ENCODE measurements at places on chromosomes 16 and 17.
A peak's percentile ranks its signal among the peaks of the same experiment; 100 is the strongest.

- no peak overlapping the region for H3K27ac ChIP-seq
- peaks cover 43% of the 10 kb centered on the region for H3K4me1 ChIP-seq
- H3K4me3 ChIP-seq = no peak overlapping the region
- DNase-seq = no peak
- H3K27me3 ChIP-seq = peaks cover 4% of the 10 kb centered on the region
Observed at GRCh38 chr17:2799653-2800052, 3.4 kb downstream of the RAP1GAP2 start.

DNA sequence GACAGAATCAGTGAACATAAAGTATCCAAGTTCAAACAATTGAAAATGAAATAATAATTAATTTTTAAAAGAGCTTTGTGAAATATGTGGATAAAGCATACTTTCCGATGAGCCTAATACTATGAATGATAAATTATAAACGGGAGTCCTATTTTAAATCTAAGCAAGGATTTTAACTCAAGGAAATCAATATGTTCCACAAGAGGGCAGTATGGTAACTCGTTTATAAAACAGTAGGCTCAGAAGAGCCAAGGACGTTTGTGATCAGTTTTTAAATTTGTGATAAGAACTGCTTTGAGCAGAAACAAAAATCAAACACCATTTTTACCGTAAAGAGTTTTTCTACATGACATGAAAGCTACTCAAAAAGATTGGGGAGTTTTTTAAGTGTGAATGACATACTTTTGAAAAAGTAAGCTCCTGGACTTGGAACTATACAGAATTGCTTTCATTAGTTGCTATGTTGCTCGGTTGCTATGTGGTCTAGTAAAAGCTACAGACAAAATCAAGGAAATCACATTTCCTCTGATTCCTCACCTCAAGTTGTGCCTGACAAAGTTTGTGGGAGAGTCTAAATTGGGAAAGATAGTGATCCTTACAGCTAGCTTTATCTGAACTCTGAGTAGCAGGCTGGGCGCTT lies 11.8 kb upstream of the TEKT1 start:
- no peak overlapping the region for H3K27ac ChIP-seq
- peaks cover 13% of the 10 kb centered on the region for H3K4me1 ChIP-seq
- DNase-seq = no peak
- H3K27me3 ChIP-seq = peaks cover 46% of the 10 kb centered on the region

- peaks cover 2% of the 10 kb centered on the region for H3K27me3 ChIP-seq
- no peak overlapping the region for H3K4me3 ChIP-seq
- H3K27ac ChIP-seq = no peak overlapping the region
- H3K36me3 ChIP-seq = no peaks in the 10 kb centered on the region
- no peaks in the 10 kb centered on the region for H3K4me1 ChIP-seq
- DNase-seq = no peak
Observed at GRCh38 chr17:27974045-27974436, 68.4 kb upstream of the NLK start.

GRCh38 chr17:30549864-30550511 lies 72.8 kb downstream of the GOSR1 start:
- no peak for DNase-seq
- H3K4me1 ChIP-seq = peaks cover 12% of the 10 kb centered on the region
- H3K36me3 ChIP-seq = no peaks in the 10 kb centered on the region

DNA sequence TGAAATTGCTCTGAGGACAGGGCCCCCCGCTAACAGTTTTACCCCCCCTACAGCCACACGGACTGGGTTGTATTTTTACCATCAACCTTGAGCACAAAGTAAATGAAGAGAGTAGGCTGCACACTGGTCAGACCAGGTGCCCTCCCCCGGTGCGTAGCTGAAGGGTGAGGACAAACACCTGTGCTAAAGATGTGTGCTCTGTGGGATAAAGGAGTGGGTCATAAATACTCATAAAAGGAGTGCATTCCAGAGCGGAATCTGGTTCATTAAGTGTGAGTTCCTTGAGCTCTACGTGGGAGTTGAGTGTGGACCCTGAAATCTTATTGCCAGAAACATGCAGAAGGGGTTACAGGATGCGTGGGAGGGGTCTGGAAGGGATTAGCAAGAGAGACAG lies 217.0 kb downstream of the CCDC182 start:
- no peak overlapping the region for H3K27ac ChIP-seq
- no peak overlapping the region for H3K4me3 ChIP-seq
- peaks cover 21% of the 10 kb centered on the region for H3K36me3 ChIP-seq
- no peaks in the 10 kb centered on the region for H3K27me3 ChIP-seq
- H3K4me1 ChIP-seq = peaks cover 50% of the 10 kb centered on the region

DNA sequence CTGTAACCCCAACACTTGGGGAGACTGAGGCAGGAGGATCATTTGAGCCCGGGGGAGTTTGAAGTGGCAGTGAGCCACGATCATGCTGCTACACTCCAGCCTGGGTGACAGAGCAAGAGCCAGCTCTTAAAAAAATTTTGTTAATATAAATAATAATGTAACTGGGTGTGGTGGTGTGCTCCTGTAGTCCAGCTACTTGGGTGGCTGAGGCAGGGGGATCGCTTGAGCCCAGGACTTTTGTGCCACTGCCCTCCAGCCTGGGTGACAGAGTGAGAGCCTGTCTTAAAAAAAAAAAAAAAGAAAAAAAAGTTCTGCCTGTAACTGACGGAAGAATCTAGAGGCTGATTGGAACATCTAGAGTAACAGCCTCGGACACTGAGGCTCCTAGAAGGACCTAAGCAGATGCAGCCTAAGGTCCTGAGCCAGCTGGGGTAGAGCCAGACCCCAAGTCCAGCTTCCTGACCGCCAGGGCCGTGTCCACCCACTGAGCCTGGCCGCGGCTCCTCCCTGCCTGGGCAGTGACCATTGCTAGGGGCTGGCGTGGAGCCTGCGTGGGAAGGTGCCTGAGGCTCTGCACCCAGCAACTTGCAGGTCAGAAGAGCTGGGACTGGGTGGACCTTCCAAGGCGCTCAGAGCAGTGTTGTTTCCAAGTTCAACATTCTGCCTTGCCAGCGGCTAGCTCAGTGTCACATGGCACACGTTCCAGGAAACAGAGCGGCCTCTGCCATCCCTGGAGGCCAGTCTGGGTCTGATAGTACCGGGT lies 209.4 kb upstream of the CIBAR2 start:
- H3K4me3 ChIP-seq = no peak overlapping the region
- peaks cover 6% of the 10 kb centered on the region for H3K27me3 ChIP-seq
- H3K4me1 ChIP-seq = no peaks in the 10 kb centered on the region
- DNase-seq = no peak

- H3K4me1 ChIP-seq = no peaks in the 10 kb centered on the region
- peak within 1 kb of the TSS; percentile 52 for H3K4me3 ChIP-seq
- no peaks in the 10 kb centered on the region for H3K36me3 ChIP-seq
- peak; percentile 26 for DNase-seq
- no peak within 1 kb of the TSS for H3K27ac ChIP-seq
Observed at GRCh38 chr16:1871974-1872635, at the start of gene MEIOB. Gene MEIOB (minus strand): TSS chr16:1872164. CDS start chr16:1868175, 3,989 bp downstream.

DNA sequence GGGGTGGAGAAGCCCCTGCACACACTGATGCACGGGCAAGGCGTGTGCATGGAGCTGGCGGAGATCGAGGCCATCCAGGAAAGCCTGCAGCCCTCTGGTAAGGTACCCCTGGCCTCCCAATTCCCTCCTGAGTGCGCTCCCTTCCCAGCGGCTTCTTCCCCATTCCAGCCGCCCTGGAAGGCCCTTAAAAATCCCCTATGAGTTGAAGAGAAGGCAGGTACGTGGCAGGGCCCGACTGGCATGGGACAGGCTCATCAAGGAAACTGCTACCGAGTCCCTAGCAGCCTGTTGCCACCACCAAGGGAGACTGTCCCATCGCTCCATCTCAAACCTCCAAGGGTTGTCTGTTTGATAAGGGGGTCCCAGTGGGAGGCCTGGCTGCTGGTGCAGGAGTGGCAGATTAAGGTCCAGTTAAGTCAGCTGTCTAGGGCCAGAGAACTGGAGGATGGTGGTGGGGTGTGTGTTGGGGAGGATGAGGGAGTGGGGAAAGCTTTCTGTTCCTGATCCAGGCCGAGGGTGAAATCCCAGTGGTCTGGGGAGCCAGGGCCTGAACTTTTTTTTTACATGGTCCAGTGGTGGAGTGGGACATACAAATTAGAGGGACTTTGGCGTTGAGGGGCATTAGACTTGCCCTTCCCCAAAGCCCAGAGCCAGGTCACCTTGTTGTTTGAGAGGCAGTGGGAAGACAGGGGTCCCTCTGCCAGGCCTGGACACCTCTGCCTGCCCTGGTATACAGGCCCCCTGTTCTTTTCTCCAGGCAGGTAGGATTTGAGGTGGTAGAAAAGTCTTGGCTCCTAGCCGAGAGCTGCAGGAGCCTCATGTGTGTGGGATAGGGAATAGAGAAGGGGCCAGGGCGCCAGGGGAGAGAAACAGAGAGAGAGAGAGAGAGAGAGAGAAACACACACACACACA lies 994 bp downstream of the IGFBP4 start:
- H3K27ac ChIP-seq = peak overlapping the region; percentile 90
- H3K36me3 ChIP-seq = no peaks in the 10 kb centered on the region
- H3K27me3 ChIP-seq = peaks cover 5% of the 10 kb centered on the region
- H3K4me3 ChIP-seq = peak overlapping the region; percentile 80
- no peak for DNase-seq
- peaks cover 62% of the 10 kb centered on the region for H3K4me1 ChIP-seq

DNA sequence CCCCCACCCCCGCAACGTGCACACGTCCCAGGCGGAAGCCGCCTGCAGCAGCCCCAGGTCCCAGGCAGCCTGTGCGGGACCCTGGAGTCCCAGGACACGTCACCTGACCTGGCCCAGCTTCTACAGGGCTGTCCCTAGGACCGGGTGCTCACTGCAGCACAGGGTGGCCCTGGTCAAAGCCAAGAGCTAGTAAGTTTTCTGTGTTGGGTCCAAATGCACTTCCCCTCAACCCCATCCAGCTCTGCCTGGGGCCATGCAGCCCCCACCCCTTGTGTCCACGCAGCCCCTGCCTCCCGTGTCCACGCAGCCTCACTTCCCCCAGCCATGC lies 22.1 kb upstream of the PVALEF start:
- H3K36me3 ChIP-seq = no peaks in the 10 kb centered on the region
- no peaks in the 10 kb centered on the region for H3K4me1 ChIP-seq
- no peaks in the 10 kb centered on the region for H3K27me3 ChIP-seq
- H3K4me3 ChIP-seq = no peak overlapping the region

- peaks cover 15% of the 10 kb centered on the region for H3K4me1 ChIP-seq
- no peak overlapping the region for H3K4me3 ChIP-seq
- H3K27ac ChIP-seq = no peak overlapping the region
- H3K36me3 ChIP-seq = peaks cover 14% of the 10 kb centered on the region
- no peaks in the 10 kb centered on the region for H3K27me3 ChIP-seq
Observed at GRCh38 chr17:41863074-41863848, 2.0 kb downstream of the KLHL11 start.

DNA sequence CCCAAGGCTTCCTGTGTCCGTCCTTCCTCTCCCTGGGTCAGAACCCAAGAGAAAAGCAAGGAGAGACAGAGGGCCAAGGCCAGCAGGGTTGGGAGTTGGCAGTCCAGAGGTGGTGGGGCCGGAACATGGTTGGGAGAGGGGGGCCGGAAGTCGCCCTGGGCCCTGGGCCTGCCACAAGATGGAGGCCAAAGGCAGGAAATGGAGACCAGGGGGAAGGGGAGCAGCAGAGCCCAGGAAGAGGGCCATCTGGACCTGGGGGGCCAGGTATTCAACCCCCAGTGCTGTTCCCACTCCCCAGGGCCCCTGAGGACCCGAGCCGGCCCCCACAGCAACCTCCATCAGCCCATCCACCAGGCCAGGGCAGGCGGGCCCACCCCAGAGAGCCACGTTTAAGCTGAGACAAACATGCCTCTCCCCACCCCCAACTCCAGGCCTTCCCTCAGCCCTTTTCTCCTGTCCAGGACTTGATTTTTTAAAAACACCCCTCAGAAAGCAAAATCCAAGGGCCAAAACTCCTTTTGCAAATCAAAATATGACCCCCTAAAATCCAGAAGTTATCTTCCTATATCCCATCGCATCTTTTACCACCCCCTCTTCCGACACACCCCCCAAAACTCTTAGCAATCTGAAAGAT lies 4.4 kb upstream of the BCL6B start:
- H3K4me3 ChIP-seq = peak overlapping the region; percentile 91
- H3K27me3 ChIP-seq = peaks cover 3% of the 10 kb centered on the region
- peaks cover 14% of the 10 kb centered on the region for H3K36me3 ChIP-seq
- H3K27ac ChIP-seq = peak overlapping the region; percentile 57

GRCh38 chr17:78038748-78039288 lies 80.3 kb downstream of the TNRC6C start:
- H3K27me3 ChIP-seq = no peaks in the 10 kb centered on the region
- no peak for DNase-seq
- H3K27ac ChIP-seq = no peak overlapping the region

GRCh38 chr16:58418601-58419000 lies 26.3 kb downstream of the GINS3 start:
- DNase-seq = no peak
- no peaks in the 10 kb centered on the region for H3K4me1 ChIP-seq
- H3K27me3 ChIP-seq = peaks cover 2% of the 10 kb centered on the region
- no peaks in the 10 kb centered on the region for H3K36me3 ChIP-seq

DNA sequence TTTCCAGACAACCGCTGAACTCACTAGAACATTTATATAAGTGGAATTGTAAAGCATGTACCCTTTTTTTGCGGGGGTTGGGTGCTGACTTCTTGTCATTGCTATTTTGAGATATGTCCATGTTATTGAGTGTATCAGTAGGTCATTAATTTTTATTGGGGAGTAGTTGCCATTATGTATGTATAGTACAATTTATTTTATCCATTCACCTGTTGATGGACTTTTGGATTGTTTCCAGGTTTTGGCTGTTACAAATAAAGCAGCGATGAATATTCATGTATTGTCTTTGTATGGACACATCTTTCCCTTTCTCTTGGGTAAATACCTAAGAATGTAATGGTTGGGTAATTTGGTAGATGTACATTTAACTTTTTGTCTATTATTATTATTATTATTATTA lies 12.7 kb downstream of the NFATC3 start:
- no peak for DNase-seq
- no peak overlapping the region for H3K27ac ChIP-seq
- peaks cover 65% of the 10 kb centered on the region for H3K4me1 ChIP-seq
- no peaks in the 10 kb centered on the region for H3K27me3 ChIP-seq
- peaks cover 18% of the 10 kb centered on the region for H3K36me3 ChIP-seq
- H3K4me3 ChIP-seq = no peak overlapping the region

DNA sequence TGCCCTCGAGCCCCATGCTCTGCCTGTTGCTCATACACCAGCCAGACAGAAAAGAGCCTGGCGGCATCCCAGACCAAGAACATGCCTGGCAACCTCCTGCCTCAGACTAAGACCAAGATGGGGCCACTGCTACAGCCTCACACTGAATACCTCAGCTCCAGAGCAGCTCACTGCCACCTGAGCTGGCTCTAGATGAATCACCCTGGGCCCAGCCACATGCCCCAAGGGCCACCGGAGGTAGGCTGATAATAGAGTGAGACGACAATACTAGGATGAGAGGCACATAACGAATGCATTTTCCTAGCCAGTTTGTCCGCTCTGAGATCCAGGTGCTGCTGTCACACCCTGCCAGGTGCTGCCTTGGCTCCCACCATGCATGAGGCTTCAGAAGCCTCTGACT lies 13.0 kb downstream of the PIP4K2B start:
- no peak for DNase-seq
- peaks cover 18% of the 10 kb centered on the region for H3K36me3 ChIP-seq
- H3K4me3 ChIP-seq = no peak overlapping the region
